Left kidney (tissue), 8 donors: ENCODE measurements at places on chromosomes 1 and 21. TPM values are rescaled to one million over a fixed set of nuclear protein-coding genes. Genes with fewer than 3 reads are reported as not detected.
A peak's percentile ranks its signal among the peaks of the same experiment; 100 is the strongest.

STYXL2 gene
- polyA plus RNA-seq = 0.45 TPM

GPR161 gene
- polyA plus RNA-seq = 21.7 TPM

TMEM125 gene
- polyA plus RNA-seq = 15.6 TPM

IVNS1ABP gene
- polyA plus RNA-seq = 334 TPM

OR14K1 gene
- polyA plus RNA-seq = not detected

MEX3A gene
- polyA plus RNA-seq = 46.7 TPM

CRYBG2 gene
- 0.65 TPM for polyA plus RNA-seq

NVL gene
- 45.2 TPM for polyA plus RNA-seq

ZNF672 gene
- 20.2 TPM for polyA plus RNA-seq

ERICH3 gene
- 0.78 TPM for polyA plus RNA-seq

P3R3URF gene
- polyA plus RNA-seq = not detected

PEAR1 gene
- 21.1 TPM for polyA plus RNA-seq

LCE2A gene
- not detected for polyA plus RNA-seq

DNA sequence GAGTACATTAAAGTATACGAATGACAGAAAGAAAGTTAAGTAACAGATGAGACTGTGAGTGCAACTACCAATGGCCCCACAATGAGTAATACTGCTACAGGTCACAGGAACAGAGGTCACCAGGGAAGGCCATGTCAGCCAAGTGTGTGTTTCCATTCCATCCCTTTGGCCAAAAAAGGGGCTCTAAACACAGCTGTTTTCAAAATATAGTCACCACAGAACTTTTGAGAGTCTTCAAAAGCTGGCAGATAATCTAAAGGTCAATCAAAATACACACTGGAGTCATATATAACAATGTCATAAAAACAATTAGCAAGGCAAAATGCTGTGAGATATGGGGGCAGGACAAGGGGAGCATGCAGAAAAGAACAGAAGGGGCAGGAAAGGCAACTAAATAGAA is 10.2 kb downstream of the USP24 start:
- no peak for DNase-seq

- DNase-seq = no peak
Measured at GRCh38 chr1:119285482-119285881, 83.1 kb upstream of the HAO2 start.

DNA sequence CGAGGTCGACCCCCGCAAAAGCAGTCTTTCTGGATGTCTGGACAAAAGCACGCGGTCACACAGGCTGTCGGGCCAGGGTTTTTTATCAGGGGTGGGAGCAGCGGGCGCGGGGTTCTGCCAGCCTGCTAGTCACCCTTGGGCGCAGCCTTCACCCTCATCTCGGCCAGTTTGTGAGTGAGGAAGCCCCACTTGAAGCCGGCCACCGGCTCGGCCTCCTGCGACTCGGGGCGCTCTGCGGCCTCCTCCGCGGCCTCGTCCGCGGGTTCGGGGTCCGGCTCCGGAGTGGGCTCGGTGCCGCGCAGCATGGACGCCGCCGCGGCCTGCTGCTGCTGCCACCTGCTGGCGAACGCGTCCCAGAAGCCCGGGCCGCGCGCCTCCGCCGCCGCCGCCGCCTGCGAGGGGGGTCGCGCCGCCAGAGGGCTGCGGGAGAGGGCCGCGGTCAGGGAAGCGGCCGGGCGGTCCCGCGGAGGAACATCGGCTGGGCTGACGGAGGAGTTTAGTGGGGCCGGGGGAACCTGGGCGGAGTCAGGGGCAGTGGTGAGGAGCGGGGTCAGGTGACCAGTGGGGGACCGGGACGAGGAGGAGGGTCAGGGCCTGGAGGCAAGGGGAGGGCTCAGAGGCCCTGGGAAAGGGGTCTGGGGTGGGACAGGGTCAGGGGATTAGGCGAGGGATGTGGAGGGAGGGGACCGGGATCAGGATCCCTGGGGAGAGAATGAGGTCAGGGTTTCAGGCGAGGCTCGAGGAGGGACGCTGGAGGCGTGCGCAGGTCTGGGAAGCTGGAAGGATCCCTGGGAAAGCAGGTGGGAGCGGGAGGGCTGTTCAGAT is 4.5 kb downstream of the C1orf232 start:
- no peak for DNase-seq

- DNase-seq = no peak
Measured at GRCh38 chr1:67216401-67216800, 50.1 kb downstream of the IL23R start.

DNA sequence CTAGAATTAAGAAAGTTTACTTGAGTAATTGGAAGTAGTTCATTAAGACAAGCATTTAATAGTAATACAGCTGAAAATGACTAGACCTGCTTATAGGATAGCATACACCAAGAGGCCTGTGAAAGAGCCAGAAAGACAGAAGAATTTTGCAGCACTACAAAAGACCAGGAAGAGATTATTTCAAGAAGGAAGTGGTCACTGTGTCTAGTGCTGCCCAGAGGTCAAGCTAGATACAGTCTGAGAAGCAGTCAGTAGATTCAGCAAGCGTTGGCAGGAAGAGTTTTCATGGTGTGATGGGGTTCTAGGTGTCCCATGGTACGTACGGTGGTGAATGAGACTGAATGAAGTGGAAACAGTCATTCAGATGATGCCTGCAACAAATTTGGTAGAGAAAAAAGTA is 31.5 kb downstream of the RGS8 start:
- no peak for DNase-seq

DNA sequence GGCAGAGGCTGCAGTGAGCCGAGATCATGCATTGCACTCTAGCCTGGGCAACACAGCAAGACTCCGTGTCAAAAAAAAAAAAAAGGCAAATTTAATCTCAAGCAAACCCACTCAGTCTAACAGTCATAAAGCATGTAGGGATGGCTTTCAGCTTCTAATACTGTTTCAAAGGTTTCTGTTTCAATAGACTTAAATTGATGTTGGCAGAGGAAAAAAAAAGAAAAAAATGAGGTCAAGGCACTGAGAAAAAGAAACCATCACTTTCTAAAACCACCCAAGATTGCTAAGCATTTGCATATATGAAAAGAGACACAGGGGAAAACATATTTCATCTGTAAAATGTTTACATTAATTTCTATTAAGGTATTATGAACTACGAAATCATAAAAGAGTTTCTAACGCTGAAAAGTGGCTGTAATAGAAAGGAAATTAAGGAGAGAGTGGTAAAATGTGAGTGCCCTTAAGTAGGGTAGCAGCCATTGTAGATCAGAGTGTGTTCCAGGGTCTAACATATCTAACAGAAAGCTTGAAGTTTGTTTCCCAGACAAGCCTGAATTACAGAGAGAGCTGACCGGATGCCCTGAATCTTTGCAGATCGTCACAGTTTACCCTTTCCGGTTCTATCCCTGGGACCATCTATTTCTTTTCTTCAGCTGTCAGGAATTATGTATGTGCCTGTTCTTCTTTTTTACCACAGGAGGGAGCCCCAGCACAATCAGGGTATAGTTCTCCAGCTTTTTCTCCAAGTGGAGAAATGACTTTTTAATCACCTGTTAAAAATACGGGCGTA is 70.0 kb downstream of the PLD5 start:
- peak; percentile 50 for DNase-seq

GRCh38 chr1:165937829-165938228 is 110.4 kb downstream of the UCK2 start:
- DNase-seq = no peak

- DNase-seq = no peak
Measured at GRCh38 chr1:82564333-82564732, 763.6 kb downstream of the ADGRL2 start.

DNA sequence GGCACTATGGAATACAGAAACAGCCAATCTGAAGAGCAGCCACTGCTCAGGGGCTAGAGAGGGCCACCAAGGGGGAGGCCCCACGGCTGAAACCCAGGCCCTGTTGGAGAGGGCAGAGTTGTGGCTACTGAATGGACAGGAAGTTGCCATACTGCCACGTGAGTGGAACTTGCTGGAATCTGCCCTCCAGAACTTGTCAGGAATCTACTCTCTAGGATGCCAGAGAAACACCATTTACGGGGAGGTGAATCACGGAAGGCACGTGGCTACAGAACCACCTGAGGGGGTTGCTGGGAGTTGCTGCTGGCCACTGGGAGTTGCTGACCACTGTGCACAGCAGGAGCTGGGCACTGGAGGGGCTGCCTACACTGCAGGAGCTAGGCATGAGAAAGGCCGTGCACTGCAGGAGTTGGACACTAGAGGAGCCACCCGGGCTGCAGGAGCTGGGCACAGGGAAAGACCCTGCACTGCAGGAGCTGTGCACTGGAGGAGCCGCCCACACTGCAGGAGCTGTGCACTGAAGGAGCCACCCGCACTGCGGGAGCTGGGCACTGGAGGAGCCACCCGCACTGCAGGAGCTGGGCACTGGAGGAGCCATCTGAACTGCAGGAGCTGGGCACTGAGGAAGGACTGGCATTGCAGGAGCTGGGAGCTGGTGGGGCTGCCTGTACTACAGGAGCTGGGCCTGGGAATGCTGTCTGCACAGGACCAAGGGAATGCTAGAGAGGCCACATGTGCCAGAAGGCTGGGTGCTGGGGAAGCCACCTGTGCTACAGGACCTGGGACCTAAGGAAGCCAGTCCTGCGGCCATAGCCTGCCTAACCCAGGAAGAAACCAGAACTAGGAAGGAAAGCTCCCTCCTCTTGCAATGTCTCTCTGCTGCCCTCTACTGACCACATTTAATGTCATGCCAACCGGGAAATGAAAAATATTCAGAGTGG is 343.4 kb downstream of the MATN1 start:
- peak; percentile 79 for DNase-seq

- DNase-seq = no peak
Measured at GRCh38 chr1:2948751-2949680, 72.3 kb upstream of the ACTRT2 start.

- DNase-seq = no peak
Measured at GRCh38 chr1:25012966-25013962, 83.2 kb upstream of the RUNX3 start.

DNA sequence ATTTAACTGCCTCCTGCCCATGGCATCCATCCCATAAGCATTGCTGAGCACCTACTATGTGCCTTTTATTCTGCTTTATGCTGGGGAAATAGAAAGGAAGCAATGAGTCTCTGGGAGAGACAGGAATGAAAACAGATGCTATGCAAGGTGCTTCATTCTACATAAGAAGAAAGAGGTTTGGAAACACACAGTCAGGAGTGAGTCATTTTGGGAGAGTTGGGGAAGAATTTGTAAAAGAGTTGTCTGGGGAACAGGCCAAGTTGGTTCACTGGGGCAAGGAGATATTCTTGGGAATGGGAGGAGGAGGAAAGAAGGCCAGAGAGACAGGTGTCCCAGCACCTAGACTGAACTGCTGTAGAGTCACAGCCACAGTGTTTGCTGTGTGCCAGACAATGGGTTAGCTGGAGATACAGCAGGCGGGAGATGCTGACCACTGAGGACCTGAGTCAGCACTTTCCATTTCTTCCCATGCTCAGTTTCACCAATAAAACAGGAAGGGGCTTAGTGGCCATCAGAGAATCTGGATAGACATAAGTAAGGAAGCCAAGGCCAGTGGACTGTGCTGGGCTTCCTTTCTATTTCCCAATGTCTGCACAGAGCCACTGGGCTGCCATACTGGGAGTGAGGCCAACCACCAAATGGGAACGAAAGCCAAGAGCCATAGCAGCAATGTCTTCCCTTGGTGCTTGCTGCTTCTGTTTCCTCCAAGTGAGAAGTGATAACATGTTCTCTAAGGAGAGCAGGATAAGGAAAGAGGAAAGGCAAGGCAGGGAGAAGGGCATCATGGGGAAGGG is 187.7 kb upstream of the USP24 start:
- no peak for DNase-seq
